Chondrocyte (in vitro differentiated cells): ENCODE measurements at places on chromosomes 7 and 10. TPM values are rescaled to one million over a fixed set of nuclear protein-coding genes. Genes with fewer than 3 reads are reported as not detected.

- no peak overlapping the region for H3K4me3 ChIP-seq
- no peaks in the 10 kb centered on the region for H3K27me3 ChIP-seq
- H3K4me1 ChIP-seq = peaks cover 46% of the 10 kb centered on the region
- H3K36me3 ChIP-seq = no peaks in the 10 kb centered on the region
- peak overlapping the region; percentile 73 for H3K27ac ChIP-seq
- DNase-seq = no peak
Measured at GRCh38 chr10:91034494-91035159, 113.7 kb upstream of the ANKRD1 start.

Gene ENO4
- 0.45 to 3.2 TPM (median 0.90 TPM) in 3 replicates for total RNA-seq

Gene MBLAC1
- total RNA-seq = 1.7 to 3.2 TPM (median 2.5 TPM) in 3 replicates

- H3K27ac ChIP-seq = no peak overlapping the region
- H3K4me1 ChIP-seq = peaks cover 6% of the 10 kb centered on the region
- peak overlapping the region; percentile 66 for H3K4me3 ChIP-seq
- DNase-seq = no peak
- no peaks in the 10 kb centered on the region for H3K36me3 ChIP-seq
Measured at GRCh38 chr7:72337390-72338167, 74.6 kb downstream of the CALN1 start.

- peaks cover 18% of the 10 kb centered on the region for H3K36me3 ChIP-seq
- no peaks in the 10 kb centered on the region for H3K27me3 ChIP-seq
- peaks cover 22% of the 10 kb centered on the region for H3K4me1 ChIP-seq
- no peak overlapping the region for H3K4me3 ChIP-seq
- no peak overlapping the region for H3K27ac ChIP-seq
- no peak for DNase-seq
Measured at GRCh38 chr10:24622781-24623301, 100.8 kb downstream of the ARHGAP21 start.

DNA sequence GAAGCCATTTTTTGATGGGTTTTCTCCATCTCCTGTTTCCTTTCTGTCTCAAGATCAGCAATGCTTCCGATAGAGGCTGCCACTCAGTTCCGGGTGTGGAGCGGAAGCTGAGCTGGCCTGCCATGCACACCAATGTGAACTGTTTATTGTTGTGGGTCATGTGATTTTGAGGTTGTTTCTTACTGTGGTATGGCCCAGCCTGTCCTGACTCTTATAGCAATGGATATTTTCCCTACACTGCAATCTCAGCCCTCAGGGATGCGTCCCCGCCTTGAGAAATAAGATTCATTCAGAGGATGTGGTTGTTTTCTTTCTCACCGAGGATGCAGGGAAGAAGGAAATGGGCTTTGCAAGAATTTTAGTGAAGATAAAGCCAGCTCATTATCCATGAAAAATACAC lies 134.7 kb downstream of the PFKFB3 start:
- H3K4me3 ChIP-seq = no peak overlapping the region
- no peaks in the 10 kb centered on the region for H3K36me3 ChIP-seq
- no peak for DNase-seq
- no peak overlapping the region for H3K27ac ChIP-seq

GRCh38 chr7:78323118-78323517 lies 524.5 kb downstream of the PHTF2 start:
- H3K27ac ChIP-seq = no peak overlapping the region
- H3K4me1 ChIP-seq = peaks cover 9% of the 10 kb centered on the region
- H3K36me3 ChIP-seq = peaks cover 3% of the 10 kb centered on the region
- DNase-seq = no peak

Gene GPR26
- total RNA-seq = not detected in 3 replicates

GRCh38 chr7:40120020-40120419 lies 14.4 kb downstream of the MPLKIP start:
- H3K4me1 ChIP-seq = peaks cover 8% of the 10 kb centered on the region
- no peak overlapping the region for H3K4me3 ChIP-seq
- H3K27me3 ChIP-seq = no peaks in the 10 kb centered on the region
- H3K27ac ChIP-seq = no peak overlapping the region
- H3K36me3 ChIP-seq = peaks cover 4% of the 10 kb centered on the region

GRCh38 chr7:29243910-29244655 lies 49.5 kb downstream of the CHN2 start:
- H3K27me3 ChIP-seq = peaks cover 16% of the 10 kb centered on the region
- H3K27ac ChIP-seq = no peak overlapping the region
- H3K36me3 ChIP-seq = no peaks in the 10 kb centered on the region
- H3K4me3 ChIP-seq = no peak overlapping the region

DNA sequence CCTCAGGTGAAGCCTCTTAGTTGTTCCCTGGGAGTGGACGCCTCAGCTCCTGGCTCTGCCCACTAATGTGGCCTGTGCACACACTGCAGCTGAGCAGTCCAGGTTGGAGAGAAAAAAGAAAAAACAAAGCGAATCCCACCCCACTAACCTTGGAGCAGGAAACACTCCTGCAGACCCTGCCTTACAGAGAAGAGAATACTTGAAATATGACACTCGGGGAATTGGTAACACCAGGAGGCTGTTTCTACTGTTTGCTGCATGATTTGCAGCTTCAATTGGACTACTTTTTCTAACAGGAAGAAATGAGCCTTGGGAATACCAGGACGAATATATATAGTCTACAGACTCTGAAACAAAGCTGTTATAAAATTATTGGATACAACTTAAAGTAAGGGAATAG lies 22.2 kb downstream of the CDHR3 start:
- H3K27me3 ChIP-seq = peaks cover 26% of the 10 kb centered on the region
- peaks cover 19% of the 10 kb centered on the region for H3K4me1 ChIP-seq

- H3K36me3 ChIP-seq = peaks cover 4% of the 10 kb centered on the region
- H3K27ac ChIP-seq = peak overlapping the region; percentile 91
- peak overlapping the region; percentile 26 for H3K4me3 ChIP-seq
Measured at GRCh38 chr7:108079648-108080591, 50.2 kb downstream of the LAMB4 start.

Gene TFPI2
- total RNA-seq = 6.0 to 14.1 TPM (median 10.6 TPM) in 3 replicates

DNA sequence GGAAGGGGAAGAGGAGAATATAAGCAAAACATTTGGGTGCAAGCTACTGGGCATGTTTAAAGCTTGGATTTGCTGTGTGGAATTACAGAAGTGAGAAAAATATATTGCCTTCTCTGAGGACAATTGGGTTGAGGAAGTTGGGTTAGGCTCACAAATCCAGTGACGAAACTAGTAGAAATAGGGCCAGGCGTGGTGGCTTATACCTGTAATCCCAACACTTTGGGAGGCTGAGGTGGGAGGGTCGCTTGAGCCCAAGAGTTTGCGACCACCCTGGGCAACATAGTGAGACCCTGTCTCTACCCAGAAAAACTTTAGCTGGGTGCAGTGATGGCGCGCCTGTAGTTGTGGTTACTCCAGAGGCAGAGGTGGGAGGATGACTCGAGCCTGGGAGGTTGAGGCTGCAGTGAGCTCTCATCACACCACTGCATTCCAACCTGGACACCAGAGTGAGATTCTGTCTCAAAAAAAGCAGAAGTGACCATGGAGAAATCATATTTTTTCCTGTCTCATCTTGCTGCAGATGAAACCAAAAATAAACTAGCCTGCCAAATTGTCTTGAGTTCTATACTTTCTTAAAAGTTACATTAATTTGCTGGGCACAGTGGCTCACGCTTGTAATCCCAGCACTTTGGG lies 22.4 kb downstream of the NRBF2 start:
- peaks cover 18% of the 10 kb centered on the region for H3K4me1 ChIP-seq
- no peak overlapping the region for H3K4me3 ChIP-seq
- peak overlapping the region; percentile 38 for H3K27ac ChIP-seq
- H3K36me3 ChIP-seq = peaks cover 18% of the 10 kb centered on the region
- H3K27me3 ChIP-seq = no peaks in the 10 kb centered on the region

DNA sequence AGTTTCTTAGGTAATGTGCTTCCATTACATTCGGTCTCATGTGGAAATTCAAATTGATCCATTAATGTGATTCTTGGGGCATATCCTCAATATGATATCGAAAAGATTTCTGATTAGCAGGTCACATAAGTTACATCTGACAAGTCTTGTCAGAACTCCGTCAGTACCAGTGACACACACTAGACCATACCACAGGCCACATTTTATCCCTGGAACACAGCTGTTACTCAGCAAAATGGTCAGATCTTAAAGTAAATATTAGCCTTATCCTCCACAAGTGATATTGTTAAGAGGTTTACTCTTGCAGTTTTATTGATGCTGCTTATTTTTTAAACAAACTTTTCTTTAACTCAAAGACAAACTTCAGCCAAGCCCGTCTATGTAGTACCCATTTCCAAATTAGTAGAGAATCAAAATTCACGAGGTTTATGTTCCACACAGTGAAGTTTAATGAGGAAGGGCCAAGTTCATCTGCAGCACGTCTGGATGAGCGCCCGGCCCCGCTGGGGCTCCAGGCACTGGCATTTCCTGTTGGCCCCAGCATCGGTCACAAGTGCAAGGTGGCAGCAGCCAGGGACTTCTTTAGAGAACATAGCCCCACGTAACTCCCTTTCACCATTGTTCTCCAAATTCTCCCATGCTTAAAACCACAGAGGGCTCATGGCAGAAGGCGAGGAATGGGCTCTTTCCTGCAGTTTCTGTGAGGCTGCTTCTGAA lies 132.2 kb downstream of the VIPR2 start:
- H3K27ac ChIP-seq = peak overlapping the region; percentile 37
- peaks cover 5% of the 10 kb centered on the region for H3K27me3 ChIP-seq
- no peaks in the 10 kb centered on the region for H3K36me3 ChIP-seq
- H3K4me3 ChIP-seq = no peak overlapping the region
- H3K4me1 ChIP-seq = peaks cover 53% of the 10 kb centered on the region

Gene CAMK2G
- 30.5 to 31.7 TPM (median 30.5 TPM) in 3 replicates for total RNA-seq

- DNase-seq = no peak
- peaks cover 3% of the 10 kb centered on the region for H3K36me3 ChIP-seq
- H3K27me3 ChIP-seq = no peaks in the 10 kb centered on the region
Measured at GRCh38 chr10:488081-488932, 201.2 kb downstream of the DIP2C start.

GRCh38 chr7:121414436-121414835 lies 18.3 kb upstream of the FAM3C start:
- no peak overlapping the region for H3K27ac ChIP-seq
- no peak overlapping the region for H3K4me3 ChIP-seq
- DNase-seq = no peak
- no peaks in the 10 kb centered on the region for H3K27me3 ChIP-seq
- H3K4me1 ChIP-seq = no peaks in the 10 kb centered on the region

GRCh38 chr10:59360605-59361405 lies 1.5 kb downstream of the FAM13C start:
- H3K4me1 ChIP-seq = peaks cover 26% of the 10 kb centered on the region
- no peak overlapping the region for H3K4me3 ChIP-seq
- no peaks in the 10 kb centered on the region for H3K36me3 ChIP-seq
- no peak overlapping the region for H3K27ac ChIP-seq
- no peak for DNase-seq

- H3K4me1 ChIP-seq = peaks cover 51% of the 10 kb centered on the region
- no peak overlapping the region for H3K4me3 ChIP-seq
- DNase-seq = no peak
- peaks cover 9% of the 10 kb centered on the region for H3K36me3 ChIP-seq
- no peaks in the 10 kb centered on the region for H3K27me3 ChIP-seq
Measured at GRCh38 chr10:113891476-113891875, 37.0 kb downstream of the NHLRC2 start.

DNA sequence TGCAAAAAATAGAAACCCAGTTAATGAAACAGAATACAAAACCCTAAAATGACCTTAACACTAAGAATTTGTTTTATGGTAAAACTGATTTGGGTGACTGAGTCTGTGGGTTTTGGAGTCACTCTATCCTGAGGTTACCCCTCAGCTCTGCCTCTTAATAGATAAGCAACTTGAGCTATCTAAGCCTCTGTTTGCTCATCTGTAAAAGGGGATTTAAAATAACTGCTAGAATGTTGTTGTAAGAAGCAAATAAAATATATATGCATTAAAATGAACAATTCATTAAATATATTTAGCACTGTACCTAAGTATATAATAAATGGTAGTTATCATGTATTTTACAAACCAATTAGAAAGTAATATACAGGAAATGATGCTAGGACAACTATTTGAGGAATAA lies 115.4 kb downstream of the CABCOCO1 start:
- H3K4me3 ChIP-seq = no peak overlapping the region
- H3K27ac ChIP-seq = no peak overlapping the region
- H3K27me3 ChIP-seq = no peaks in the 10 kb centered on the region
- H3K4me1 ChIP-seq = peaks cover 17% of the 10 kb centered on the region

Gene MUC12
- not detected in 3 replicates for total RNA-seq

DNA sequence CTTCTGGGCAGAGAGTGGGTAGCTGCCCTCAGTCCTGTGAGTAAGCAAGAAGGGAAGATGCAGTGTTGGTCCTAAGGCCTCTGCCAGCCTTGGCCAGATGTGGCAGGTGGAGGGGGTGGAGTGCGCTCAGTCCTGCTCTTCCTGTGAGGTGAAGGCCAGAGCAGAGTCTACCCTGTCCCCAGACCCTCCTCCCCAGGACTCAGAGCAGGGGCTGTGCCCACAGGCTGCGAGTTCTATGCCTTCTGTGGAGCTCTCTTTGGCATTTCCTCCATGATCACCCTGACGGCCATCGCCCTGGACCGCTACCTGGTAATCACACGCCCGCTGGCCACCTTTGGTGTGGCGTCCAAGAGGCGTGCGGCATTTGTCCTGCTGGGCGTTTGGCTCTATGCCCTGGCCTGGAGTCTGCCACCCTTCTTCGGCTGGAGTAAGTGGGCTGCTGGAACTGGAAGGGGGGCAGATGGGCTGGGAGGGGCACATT lies 4.0 kb downstream of the OPN4 start:
- no peaks in the 10 kb centered on the region for H3K27me3 ChIP-seq
- H3K4me1 ChIP-seq = peaks cover 6% of the 10 kb centered on the region
- H3K27ac ChIP-seq = no peak overlapping the region

DNA sequence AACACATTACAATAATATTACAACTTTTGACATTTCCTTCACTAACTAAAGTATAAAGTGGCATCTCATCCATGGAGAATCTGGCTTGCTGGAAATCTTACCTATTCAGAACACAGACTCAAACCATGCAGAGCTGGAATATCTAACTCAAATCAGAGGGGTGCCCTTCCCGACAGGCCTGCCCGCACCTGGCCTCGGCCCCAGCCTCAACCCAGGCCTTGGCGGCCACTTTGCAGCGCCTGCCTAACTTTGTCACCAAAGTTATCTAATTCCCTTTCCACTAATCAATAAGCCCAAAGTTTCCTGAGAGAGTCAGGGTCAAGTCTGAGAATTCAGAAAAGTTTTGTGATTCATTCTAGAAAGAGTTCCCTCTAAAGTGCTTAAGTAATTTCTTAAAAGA lies 212.9 kb downstream of the COBL start:
- H3K27ac ChIP-seq = no peak overlapping the region
- H3K4me3 ChIP-seq = no peak overlapping the region

DNA sequence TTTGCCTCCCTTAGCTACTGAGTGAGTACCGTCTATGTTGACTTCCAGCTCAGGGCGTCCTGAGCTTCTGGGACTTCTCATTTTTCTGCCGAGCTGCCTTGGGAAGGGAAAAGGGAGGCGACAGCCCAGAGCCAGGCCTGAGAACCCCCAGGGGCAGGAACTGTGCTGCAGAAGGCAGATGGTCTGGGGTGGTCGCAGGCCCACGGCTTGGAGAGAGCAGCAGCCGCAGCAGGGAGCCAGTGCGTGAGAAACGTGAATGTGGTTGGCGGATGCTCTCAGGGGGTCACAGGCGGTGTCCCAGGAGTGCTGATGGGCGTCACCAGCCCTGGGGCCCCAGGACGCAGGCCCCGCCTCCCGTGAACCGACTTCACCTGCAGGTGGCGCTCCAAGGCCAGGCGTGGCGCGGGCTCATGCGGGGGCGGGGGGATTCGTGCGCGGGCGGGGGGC lies 9.2 kb upstream of the PWWP2B start:
- H3K27ac ChIP-seq = peak overlapping the region; percentile 74
- peak overlapping the region; percentile 41 for H3K4me3 ChIP-seq
- DNase-seq = peak; percentile 70
- no peaks in the 10 kb centered on the region for H3K36me3 ChIP-seq
- H3K27me3 ChIP-seq = no peaks in the 10 kb centered on the region

- no peaks in the 10 kb centered on the region for H3K4me1 ChIP-seq
- peaks cover 38% of the 10 kb centered on the region for H3K27me3 ChIP-seq
Measured at GRCh38 chr7:51228386-51228958, 88.1 kb downstream of the COBL start.
